ENCODE measurements at places on chromosomes 4 and X.

- DNase-seq = no peak
These were observed 439.8 kb upstream of the NR3C2 start for GRCh38 chr4:148881860-148882643.

- DNase-seq = no peak
These were observed 586.1 kb downstream of the CENPC start for GRCh38 chr4:66959207-66959606.

DNA sequence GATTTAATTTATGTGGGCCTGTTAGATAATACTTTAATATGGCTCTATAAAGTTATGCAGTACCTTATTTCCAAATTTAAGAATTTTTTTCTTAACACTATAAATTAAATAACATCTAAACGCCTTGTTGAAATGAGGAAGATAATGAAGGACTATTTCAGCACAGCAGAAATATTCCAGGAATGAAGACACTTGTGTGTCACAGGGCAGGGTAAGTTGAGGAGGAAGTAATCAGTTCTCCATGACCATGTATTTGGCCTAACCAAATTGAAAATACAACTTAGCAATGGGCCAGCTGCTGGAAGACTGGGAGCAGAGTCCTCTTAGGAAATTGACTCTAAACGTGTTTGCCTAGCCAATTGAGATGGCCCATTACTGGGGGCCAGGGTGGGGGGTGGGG lies 16.9 kb downstream of the CXCL3 start:
- DNase-seq = no peak

GRCh38 chrX:13940671-13941070 lies 89.0 kb downstream of the GEMIN8 start:
- DNase-seq = no peak

- no peak for DNase-seq
These were observed 210.6 kb upstream of the MAMLD1 start for GRCh38 chrX:150152546-150152945.

- DNase-seq = no peak
These were observed 7.8 kb upstream of the XK start for GRCh38 chrX:37677765-37678164.

DNA sequence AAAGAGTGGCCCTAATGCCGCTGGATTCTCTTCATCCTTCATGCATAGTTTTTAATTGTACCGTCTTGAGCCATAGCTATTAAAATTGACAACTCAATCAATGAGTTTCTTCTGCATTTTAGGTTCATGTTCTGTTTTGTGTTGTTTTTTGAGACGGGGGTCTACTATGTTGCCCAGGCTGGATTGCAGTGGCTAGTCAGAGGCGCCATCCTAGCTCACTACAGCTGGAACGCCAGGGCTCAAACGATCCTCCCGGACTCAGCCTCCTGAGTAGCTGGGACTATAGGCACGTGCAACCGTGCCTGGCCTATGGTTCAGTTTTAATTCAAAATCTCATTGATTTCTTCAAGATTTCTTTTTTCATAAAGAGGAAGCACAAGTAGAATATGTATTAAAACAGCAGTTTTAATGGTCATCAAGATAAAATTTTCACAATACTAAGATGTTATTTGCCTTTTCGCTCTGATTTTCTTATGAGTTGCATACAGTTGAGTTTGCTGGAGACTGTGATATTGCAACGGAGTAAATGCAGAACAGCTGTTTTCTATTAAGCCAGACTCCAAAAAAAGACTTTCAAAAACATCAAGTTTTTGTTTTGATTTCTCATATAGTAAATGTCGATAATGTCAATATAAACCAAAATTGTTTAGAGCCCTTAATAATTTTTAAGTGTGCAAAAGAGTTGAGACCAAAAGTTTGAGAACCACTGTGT lies 1.1 kb upstream of the STX18 start:
- DNase-seq = no peak

DNA sequence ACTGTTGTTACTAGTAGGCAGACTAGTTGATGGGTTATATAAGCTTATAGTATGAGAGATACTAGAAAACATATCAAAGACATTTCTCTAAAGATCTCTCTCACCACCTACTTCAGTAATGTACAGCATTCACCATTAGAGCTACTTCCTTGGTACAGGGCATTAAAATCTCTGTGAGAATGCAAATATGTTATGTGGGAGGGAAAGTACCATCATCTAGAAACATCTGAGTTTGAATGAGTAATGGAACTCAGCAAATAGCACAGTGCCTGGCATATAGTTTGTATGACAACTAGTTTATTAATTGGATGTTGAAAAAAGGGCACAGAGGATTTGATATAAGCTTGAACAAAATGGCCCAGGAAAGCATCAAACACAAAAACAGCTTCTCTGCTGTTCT lies 211.1 kb downstream of the GLUD2 start:
- DNase-seq = no peak

DNA sequence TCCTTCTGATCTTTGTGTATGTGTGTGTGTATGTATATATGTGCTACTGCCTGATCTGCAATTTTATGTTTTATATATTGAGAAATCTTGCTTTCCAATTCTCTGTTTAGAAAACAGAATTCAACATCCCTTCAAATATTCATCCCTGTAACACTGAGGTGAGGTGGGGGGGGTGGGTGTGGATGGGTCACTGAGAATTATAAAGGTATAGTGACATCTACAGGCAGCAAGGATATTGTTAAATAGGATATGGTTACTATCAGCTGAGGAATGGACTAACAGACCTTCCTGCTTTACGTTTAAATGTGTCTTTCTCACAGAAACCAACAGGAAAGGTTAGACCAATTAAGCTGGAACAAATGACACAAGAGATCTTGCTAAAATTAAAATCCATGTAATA lies 19.0 kb upstream of the MAGEB2 start:
- DNase-seq = peak; percentile 59

- no peak for DNase-seq
These were observed 47.7 kb downstream of the PRPS1 start for GRCh38 chrX:107675823-107676555.

GRCh38 chrX:10744007-10744406 lies 123.6 kb upstream of the MID1 start:
- no peak for DNase-seq

DNA sequence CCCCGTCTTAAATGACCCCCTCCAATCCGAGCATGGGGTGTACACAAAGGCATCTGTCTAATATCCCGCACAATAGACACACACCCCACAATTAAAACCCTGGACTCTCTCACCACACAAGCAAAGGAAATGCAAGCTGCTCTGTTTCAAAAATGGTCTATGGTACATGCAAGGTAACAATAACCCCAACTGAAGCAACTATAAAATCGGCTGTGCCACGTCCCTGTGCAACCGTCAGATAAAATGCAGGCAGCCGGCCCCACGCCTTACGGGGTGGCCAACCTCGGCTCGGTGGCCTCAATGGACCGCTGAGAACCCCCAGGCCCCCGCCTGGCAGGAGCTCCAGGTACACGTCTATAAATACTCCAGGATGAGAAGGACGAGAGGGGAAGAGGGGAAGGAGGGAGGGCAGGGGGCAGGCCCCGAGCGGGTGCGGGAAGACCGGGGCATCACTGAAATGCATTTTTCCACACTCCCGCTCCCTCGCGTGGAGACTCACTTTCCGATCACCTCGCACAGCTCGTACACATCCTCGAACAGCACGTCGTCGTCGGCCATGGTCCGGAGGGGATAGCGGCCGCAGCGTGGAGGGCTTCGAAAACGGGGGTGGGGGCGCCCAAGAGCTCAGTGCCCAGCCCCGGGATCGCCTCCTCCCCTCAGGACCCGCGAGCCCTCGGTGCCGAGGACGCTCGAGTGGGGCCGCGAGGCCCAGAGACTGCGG lies 763 bp downstream of the CASK start:
- peak; percentile 16 for DNase-seq

DNA sequence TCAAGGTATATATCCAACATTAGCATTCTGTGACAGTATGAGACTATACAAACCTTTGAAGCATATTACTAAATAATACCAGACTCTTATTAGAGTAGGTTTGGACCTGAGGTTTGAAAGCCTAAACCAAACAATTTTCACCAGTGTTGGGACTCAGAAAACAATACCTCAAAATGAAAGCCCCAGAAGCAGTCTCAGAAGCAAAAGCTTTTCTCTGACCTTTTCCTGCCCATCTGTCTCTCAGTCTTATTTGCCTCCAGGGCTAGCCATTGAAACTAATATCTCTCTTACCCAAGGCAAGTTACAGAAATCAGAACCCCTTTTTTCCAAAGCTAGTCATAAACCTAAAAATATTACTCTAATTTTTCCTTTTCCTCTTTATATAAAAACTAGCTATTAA lies 163.3 kb downstream of the PTCHD1 start:
- no peak for DNase-seq

DNA sequence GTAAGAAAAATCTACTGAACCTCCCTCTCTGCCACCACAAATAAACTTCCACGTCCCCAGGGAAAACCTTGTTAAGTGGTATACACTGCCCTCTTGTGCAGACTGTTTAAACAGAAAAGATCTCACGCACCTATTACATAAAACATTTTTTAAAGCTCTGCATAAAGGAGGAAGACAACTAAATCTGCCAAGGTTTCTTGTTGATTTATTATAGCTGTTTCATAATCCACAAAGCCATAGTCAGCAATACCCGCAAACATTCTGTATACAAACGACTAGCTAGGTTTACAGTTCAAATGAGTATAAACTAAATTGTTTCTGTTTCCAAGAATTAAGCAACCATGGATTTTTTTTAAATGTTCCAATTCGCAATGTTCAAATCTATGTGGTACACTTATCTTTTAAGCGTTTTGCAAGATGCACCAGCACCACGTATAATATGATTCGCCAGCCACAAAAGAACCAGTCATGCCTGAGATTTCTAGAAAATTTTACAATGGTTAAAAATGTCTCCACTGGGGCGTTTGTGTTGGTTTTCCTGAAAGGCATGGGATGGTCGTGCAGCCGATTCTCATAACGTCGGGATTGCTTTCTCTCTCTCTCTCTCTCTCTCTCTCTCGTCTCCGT lies 164.6 kb downstream of the PRKX start:
- peak; percentile 59 for DNase-seq

DNA sequence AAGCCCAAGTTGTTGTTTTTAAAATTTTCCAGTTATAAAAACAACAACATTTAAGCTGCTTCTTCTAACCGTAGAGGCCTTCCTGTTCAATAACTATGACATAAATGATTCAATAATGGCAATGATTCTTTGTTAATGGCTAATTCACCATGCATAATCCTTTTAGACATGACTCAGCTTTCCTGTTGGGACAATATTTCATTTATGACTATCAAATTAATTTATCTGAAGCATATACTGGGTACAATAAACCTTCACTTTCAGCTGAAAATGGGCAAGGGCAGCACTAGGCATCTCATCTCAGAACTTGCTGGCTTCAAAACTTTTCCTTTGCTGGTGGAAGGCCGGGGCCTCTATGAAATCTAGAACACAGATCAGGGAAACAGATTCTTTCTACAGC lies 38.9 kb downstream of the TBC1D9 start:
- DNase-seq = no peak

DNA sequence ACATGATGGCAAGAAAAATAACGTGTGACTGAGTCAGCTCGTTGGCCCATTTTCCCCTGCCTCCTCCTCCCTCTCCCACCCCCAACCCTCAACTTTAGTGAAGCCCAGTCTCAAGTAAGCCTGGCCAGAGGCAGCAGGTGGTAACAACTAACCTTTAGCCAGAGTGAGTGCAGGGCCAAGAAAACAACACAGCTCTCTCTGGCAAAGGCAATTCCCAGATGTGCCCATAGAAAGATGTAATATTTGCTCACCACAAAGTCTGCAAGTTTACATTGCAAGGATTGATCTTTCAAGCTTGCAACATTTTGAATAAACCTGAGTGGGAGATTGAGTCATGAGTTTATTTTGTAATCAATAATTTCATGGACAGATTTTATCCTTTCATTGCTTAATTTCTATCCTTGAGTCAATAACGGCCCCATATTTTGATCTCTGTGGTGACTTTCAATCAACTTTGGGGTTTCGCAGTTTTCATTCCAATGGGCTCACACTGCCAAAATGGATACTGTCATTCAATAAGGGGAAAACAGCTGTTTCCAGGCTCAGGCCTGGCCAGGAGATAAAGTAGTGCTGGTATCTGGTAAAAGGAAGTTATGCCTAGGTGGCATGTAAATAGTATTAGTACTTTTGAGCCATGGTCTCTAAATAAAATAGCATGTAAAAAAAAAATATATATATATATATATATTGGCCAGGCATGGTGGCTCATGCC lies 130.7 kb upstream of the TMEM164 start:
- DNase-seq = no peak

DNA sequence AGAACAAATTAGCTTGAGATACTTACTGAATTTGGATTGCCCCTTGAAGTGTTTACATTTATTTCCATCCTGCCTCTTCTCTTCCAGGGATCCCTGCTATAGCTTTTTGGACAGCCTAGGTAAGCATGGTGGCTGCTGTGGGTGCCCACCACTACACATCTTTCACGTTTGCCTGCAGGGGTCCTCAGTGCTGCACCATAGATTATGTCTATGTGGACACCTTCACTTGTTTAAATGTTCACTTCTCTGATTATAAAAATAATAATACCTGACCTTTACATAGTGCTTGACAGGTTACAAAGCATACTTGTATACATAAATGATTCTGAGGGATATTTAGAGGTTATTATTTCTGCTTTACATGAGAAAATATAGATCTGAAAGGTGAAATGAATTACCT lies 67.9 kb upstream of the SLC4A4 start:
- no peak for DNase-seq

- no peak for DNase-seq
These were observed 692.5 kb downstream of the CENPC start for GRCh38 chr4:66852843-66853242.

- no peak for DNase-seq
These were observed 82.9 kb downstream of the RTL5 start for GRCh38 chrX:72048510-72049455.
